ENCODE measurements at places on chromosomes 4 and X.
A peak's percentile ranks its signal among the peaks of the same experiment; 100 is the strongest.

DNA sequence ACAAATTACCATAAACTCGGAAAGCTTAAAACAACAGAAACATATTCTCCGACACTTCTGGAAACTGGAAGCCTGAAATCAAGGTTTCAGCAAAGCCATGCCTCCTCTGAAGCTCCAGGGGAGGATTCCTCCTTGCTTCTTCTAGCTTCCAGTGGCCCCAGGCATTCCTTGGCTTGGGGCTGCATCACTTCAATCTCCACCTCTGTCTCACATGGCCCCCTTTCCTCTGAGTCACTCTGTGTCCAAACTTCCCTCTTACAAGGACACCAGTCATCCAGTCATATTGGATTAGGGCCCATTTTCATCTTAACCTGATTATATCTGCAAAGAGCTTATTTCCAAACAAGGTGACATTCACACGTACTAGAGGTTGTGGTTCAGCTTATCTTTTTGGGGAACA is 17.3 kb downstream of the PARM1 start:
- no peak for DNase-seq

DNA sequence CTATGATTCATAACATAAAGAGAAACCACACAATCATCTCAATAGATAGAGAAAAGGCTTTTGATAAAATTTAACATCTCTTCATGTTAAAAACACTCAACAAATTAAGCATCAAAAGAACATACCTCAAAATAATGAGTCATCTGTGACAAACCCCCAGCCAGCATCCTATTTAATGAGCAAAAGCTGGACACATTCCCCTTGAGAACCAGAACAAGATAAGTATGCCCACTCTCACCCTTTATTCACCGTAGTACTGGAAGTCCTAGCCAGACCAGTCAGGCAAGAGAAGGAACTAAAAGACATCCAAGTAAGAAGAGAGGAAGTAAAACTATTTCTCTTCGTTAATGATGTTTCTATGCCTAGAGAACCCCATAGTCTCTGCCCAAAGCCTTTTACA is 507.2 kb downstream of the PABPC4L start:
- no peak for DNase-seq

DNA sequence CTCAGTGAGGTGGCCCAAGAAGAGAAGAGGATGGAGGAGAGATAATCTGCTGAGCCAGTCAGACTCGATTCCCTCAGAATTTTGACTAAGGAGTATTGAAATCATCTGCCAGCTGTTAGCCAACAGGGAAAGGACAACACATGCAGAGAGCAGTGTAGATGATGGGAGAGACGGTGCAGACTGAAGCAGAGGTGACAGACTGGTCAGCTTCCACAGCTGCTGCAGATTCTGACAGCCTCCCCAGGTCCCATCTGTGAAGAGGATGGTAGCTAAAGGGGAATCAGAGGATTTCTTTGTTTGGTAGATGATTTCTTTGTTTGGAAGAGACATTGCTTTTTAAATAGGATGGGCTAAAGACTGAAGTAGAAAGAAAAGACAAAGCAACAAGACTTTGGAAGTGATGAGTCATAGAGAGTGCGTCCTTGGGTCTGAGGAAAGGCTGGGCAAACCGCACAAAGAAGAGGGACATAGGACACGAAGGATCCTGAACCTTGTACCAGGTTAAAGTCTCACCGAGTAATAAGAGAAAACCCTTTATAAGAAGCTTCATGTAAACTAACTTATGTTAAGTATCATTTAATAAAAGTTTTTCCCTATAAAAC is 27.6 kb downstream of the INTU start:
- no peak for DNase-seq

DNA sequence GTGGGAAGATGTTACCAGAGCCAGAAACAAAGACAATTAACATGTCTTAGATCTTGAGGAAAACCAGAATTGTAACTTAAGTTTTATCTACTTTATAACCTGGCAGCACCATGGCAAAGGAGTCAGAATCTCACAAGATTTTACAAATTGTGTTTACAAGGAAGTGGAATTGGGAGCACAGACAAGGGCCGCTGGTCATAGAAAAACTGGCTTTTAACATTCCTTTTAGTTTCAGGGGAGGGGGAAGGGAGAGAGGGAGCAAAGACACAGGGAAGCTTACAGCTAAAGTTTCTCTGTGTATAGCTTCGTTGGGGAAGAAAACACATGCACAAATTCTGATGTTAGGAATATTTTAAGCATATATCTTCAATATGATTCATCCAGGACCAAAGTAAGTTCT is 10.3 kb upstream of the UGT2B11 start:
- no peak for DNase-seq

- no peak for DNase-seq
Measured at GRCh38 chrX:42776195-42776594, 1.8 kb downstream of the PPP1R2C start.

DNA sequence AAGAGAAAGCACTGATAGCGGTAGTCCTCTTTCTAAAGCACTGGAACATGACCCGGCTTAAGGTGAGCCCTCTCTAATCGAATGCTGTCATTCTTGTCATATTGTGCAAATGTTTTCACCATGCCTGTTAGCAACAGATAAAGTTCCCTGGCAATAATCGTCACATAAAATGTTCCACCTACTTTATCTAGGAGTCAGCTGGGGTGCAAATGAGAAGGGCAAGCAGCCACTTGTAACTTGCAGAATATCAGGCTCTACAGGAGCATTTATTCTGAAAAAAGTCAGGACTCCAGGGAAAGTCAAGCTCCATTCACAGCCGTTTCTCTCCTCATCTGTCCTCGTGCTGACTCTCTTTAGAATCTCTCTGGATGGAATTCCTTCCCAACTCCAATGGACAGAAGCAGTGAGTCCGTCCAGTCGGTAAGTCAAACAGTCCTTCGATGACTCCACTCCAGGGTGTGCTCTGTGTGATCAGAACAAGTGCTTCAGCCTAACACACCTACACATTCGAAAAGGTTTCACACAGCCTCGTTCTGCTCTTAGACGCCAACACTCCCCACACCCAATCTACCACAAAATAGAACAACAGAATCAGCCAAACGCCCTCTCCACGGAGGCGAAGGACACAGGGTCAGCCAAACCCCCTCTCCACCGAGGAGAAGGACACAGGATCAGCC is 101.7 kb upstream of the FRG1 start:
- no peak for DNase-seq

GRCh38 chrX:17496407-17496806 is 121.4 kb downstream of the NHS start:
- DNase-seq: no peak

DNA sequence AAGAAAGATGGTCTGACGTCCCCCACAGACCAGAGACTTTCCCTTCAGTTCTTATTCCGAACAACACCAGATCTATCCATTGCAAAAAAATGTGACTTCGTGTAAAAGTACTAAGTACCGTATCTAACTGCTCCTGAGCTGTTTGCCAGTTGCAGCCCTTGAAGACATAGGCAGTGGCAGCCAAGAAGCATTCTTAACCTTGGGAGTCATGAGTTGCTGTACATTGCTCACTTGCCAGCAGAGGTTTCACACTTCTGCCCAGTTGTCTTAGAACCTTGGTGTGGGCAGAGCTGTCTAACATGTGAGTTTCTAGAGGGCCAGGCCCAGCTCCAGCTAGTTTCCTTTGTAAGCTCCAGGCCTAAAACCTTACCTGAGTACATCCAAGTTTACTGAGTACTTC is 10.5 kb upstream of the CHRDL1 start:
- peak; percentile 51 for DNase-seq

DNA sequence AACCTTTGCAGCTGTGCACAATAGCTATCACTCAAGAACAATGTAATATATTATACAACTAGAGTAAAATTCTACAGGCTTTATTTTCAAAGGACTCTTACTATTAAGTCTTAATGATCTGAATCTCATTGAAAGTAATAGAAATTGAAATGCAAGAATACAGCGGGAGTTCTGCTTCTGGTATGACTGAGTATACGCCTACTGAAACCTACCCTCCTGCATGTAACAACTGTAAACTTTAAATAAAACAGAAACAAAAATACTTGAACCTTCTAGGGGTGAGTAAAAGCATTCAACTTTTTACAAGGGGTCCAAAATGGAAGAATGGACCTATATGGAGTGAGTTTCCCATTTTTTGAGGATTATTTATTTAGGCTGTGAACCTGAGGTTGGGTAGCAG is 13.5 kb downstream of the DCHS2 start:
- no peak for DNase-seq

- DNase-seq: no peak
Measured at GRCh38 chrX:17414027-17414658, 39.1 kb downstream of the NHS start.

All from GM03348 (cell line).